ENCODE measurements at places on chromosomes 2 and 18. TPM values are rescaled to one million over a fixed set of nuclear protein-coding genes. Genes with fewer than 3 reads are reported as not detected.

- no peak for DNase-seq
These were observed 69.2 kb upstream of the MTIF2 start for GRCh38 chr2:55338268-55338667.

Gene GRP
- polyA plus RNA-seq: not detected

Gene OBSL1
- polyA plus RNA-seq: 183 TPM

DNA sequence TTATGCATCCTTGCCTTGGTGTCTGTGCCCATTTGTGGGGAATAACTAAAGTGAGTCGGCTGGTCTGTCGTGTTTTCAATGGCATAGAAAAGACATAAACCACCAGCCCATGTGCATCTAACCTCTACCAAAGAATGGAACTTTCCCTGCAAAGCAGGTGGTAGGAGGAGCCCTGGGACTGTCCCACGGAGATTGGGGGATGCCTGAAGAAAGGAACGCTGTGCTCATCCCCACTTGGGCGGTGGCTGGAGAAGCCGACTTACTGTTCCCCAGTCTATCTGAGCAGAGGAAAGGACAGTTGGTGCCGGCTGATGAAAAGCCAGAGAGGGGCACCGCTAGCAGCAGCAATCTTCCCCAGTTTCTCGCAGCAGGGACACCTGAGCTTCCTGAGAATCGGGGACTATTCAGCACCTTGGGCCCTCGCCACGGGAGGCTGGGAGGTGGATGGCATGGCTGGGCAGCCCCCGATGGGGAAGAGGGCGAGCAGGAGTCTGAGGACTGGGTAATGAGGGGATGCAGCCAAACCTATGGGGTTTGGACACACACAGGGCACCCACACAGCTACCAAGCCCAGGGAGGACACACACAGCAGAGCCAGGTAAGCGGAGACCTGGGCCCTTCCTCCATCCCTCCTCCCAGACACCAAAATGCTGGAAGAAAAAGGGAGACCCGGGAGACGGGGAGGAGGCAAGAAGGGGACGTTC lies 53.7 kb upstream of the AGAP1 start:
- DNase-seq: no peak

GRCh38 chr2:236246711-236247246 lies 17.4 kb downstream of the ASB18 start:
- no peak for DNase-seq

- no peak for DNase-seq
These were observed 182.3 kb downstream of the INO80D start for GRCh38 chr2:205903549-205904129.

- DNase-seq: no peak
These were observed 10.7 kb downstream of the ACP1 start for GRCh38 chr2:275466-275865.

DNA sequence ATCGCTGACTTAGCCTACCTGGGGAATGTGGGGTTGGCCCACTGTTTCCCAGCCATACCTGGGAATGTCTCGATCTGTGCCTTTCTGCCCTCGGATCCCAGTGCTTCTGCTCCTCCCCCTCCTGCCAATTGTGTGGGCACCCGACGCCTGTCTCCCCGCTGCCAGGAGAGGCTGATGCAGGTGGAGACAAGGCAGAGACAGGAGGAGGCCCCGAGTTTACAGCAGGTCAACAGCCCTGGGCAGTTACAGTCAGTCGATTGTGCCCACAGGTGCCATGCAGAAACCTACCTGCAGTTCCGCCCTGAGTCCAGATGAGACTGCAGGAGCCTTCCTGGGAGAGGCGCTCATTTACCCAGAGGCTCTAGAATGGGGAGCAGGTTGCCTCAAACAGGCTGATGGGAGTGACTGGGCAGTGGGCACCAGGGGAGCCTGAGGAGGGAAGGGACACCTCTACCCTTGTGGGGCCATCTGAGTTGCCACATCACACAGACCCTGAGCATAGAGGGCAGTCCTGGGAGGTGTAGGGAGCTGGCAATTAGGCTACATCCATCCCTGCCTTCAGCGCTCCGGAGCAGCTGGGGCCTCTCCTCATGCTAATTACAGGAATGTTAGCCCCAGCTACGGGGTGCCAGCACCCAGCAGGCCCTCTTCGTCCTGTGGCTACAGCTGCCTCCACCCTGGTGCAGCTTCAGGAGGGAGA lies 300.1 kb downstream of the NDUFA10 start:
- DNase-seq: no peak

Gene KLHL14
- polyA plus RNA-seq: 0.06 TPM

- no peak for DNase-seq
These were observed 111.8 kb downstream of the B3GNT2 start for GRCh38 chr2:62307469-62308389.

Gene ARHGEF4
- polyA plus RNA-seq: 7.4 TPM

GRCh38 chr2:28166956-28167355 lies 225.7 kb upstream of the FOSL2 start:
- DNase-seq: no peak

GRCh38 chr2:28387082-28387960 lies 5.3 kb upstream of the FOSL2 start:
- DNase-seq: no peak

DNA sequence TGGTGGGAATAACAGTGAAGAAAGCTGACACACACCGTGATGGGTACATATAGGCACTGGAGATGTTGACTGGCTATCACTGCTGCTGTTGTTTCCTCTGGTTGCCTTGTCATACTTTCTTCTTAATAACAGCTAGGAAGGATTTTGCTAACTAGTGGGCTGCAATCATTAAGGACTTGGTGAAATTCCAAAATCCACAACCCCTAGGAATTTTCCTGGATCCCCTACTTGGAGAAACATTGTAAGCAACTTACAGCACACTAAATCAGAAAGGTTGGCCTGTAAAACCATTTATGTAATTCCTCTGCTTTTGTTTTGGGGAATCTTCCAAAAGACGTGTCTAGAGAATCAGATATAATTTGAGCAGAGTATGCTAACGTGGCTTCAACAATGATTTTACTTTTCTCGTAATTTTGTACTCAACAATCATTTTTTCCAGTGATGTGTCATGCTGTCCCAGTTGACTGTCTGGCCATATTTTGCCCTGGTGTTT lies 8.0 kb upstream of the COL3A1 start:
- peak; percentile 81 for DNase-seq

- no peak for DNase-seq
These were observed 35.6 kb upstream of the RNF149 start for GRCh38 chr2:101344137-101344536.

- no peak for DNase-seq
These were observed 121.0 kb downstream of the ALPK2 start for GRCh38 chr18:58507880-58508279.

GRCh38 chr2:183179156-183179555 lies 54.9 kb downstream of the NUP35 start:
- no peak for DNase-seq

GRCh38 chr18:44686156-44686555 lies 5.5 kb downstream of the SETBP1 start:
- DNase-seq: no peak

Gene KCNF1
- polyA plus RNA-seq: 3.7 TPM
